ENCODE measurements at places on chromosomes 6 and 20. TPM values are rescaled to one million over a fixed set of nuclear protein-coding genes. Genes with fewer than 3 reads are reported as not detected.

DNA sequence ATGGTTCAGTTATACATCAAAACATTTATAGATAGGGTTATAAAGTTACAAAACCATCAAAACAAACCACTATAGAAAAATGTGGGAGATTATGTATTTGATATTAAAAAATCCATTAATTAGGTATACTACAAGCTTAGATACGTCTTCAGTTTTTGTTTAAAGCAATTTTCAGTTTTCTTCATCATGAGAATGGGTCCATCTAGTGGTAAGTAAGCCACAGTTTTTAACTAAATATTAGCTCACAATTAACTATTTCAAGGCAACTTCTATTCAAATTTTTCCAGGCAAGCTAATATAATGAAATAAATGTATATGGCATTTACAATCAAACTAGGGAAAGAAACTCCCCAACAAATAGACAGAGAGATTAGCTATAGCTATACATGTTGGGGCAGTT lies 44.4 kb downstream of the RNGTT start:
- DNase-seq = no peak

GRCh38 chr6:95576218-95576997 lies 927 bp upstream of the MANEA start:
- no peak for DNase-seq

DNA sequence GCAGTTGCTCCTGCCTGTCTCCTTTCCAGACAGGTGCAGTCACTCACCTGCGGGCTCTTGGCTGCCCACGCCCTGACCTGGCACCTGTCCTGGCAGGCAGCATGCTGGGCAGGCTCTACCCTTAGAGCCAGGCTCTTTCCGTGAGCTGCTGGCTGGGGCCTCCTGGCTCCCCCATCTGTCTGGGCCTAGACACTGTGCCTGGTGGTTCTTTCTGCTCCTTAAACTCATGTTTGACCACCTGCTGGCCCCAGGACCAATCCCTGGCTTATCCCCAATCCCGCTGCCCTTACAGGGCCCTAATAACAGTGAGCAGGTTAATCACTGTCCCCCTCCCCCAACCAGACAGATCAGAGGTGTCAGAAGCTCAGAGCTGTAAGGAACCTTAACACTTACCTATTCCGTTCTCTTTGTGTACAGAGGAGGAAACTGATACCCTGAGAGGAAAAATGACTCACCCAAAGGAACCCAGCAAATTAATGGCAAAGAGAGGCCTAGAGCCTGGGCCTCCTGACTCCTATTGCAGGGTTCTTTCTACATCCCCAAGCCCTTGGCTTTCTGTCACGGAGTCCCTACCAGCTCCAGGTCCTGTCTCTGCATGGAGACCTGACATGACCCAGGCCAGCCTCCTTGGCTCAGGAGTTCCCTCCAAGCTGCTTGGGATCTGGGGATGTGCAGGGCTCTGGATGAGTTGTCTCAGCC lies 54.7 kb downstream of the RAB44 start:
- DNase-seq = no peak

GRCh38 chr6:166949528-166950442 lies 6.6 kb downstream of the RNASET2 start:
- DNase-seq = no peak

- no peak for DNase-seq
Measured at GRCh38 chr6:11968241-11968806, 43.8 kb upstream of the HIVEP1 start.

DNA sequence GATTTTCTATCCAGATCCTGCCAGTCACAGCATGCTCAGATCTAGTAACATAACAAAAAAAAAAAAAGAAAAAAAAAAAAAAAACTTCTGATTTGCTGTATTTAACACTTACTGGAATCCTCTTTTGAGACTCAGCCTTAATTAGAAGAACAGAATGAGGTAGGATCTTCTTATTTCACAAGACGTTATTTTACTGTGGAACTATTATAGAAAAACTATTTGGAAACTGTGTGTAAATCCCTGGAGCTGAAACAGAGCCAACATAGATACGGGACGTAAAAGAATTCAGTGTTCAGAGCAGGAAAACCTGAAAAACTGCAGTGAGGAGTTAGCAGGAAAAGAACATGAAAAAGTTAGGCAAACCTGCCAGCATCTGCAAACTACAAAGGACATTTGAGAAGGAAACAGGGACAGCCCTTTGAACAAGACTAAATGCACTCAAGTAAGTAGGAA lies 3.4 kb upstream of the ZNF217 start:
- DNase-seq = no peak

DNA sequence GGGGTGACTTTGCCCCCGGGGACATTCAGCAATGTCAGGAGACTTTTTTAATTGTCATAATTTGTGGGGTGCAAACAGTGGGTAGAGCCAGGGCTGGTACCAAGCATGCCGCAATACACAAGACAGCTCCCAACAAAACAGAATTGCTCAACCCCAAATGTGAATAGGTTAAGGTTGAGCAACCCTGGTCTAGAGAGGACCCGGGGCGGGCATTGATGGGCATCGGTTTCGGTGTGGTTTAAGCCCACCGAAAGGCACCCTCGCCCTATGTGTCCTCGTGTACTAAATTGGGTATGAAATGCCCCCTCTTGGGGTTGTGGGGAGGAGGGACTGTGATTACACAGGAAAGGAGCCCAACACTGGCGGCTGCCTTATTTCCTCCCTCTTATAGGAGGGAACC lies 36.0 kb downstream of the KIAA1755 start:
- no peak for DNase-seq

- DNase-seq = no peak
Measured at GRCh38 chr6:10434235-10434634, 19.4 kb upstream of the TFAP2A start.

GRCh38 chr6:24147511-24148153 lies 21.6 kb downstream of the NRSN1 start:
- DNase-seq = no peak

DNA sequence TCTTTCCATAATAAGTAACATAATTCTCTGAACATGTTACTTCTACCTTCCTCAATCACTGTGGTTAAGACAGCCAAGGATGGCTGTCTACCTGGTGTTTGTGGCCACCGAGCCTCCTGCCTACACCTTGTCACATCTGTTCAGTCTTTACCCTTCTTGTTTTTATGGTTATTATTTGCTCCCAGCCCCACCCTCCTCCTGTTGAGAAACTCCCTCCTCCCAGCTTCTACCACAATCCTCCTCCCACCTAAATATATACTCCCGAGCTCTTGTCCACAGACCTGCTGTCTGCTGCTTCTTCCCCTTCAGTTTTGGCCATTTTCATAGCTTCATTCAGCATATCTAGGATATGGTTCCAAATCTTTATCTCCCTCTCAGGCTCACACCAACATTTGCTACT lies 35.7 kb upstream of the GABRR1 start:
- DNase-seq = no peak

DNA sequence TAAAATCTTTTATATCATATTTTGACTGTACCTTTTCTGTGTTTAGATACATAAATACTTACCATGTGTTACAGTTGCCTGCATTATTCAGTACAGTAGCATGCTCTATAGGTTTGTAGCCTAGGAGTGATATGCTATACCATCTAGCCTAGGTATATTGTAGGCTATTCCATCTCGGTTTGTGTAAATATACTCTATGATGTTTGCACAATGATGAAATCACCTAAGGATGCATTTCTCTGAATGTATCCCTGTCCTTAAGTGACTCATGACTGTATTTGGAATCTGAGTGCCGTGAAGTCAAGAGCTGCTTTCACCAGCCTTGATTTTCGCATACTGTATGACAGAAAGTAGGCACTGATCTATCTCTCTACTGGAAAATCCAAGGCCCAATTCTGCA lies 129.9 kb downstream of the UTRN start:
- DNase-seq = no peak

DNA sequence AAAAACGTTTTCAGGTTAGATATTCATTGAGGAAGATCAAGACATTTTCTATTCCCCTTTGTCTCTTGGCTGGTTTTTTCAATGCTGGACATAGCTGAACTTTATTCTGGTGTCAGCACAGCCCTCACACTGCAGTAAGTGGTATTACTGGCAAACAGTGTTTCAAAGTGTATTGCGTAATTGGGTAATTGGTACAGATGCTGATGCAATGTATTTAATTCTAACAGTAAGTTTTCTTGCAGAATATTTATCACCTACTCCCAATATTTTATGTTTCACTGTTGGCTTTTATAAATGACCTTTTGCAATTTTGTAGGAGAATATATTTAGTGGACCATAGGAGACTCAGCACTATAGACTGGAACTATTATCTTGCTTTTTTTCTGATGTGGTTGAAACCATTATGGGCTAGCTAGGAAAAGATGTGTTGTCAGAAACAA lies 287.6 kb upstream of the SOX4 start:
- DNase-seq = no peak

DNA sequence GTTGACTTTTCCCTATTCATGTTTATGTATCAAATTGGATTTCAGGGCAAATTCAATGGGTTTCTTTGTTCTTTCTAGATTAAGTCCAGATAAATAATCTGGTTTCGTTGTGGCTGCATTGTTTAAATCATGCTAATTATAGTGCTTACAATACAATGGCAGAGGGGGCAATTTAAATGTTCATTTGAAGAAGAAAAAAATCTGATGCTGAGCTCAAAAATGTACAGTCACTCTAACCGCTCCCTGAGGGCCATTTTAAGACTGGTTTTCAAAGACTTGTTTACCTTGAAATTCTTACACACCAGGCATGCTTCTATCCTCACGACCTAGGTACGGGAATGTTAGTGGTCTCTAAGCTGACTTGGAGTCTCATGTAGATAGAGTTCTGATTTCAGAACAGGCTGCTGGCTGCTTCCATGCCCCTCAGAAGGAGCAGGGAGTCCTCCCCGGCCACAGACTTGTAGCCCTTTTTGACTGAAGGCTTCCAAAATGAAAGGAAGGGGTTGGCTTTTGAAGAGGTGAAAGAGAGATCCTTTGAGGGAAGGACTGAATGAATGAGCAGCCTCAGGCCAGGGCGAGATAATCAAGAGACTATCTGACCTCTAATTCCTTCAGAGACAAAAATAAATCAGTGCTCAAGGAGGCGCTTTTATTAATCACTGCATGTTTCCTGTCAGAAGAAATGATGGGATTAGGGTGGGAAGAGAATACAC lies 86.1 kb upstream of the ZNF217 start:
- no peak for DNase-seq

DNA sequence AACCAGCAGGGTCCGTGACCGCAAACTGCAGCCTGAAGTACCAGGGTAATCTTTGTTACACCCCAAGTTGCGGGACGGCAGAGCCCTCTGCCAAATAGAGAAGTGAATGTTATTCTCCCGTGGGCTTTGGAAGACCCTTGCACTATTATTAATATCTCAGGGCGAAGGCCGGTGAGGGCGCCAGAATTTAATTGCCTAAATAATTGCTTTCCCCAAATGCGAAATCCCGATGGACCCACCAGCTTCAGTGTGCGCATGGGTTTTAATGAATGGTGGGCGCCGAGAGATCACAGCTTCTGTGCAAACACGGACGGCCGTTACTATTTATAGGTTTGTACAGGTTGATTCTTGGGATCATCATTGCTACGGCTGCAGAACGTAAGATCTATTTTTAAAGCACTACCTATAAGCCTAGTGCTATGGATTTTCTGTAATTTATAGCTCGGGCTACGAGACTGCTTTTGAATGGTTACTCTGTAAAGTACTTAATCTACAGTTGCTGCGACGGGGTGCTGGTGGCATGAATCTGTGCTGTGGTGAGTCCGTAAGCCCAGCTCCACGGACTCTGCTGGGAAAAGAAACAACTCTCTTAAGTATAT lies 15.2 kb upstream of the PHACTR3 start:
- no peak for DNase-seq

GRCh38 chr6:9085054-9085708 lies 649.8 kb upstream of the SLC35B3 start:
- no peak for DNase-seq

DNA sequence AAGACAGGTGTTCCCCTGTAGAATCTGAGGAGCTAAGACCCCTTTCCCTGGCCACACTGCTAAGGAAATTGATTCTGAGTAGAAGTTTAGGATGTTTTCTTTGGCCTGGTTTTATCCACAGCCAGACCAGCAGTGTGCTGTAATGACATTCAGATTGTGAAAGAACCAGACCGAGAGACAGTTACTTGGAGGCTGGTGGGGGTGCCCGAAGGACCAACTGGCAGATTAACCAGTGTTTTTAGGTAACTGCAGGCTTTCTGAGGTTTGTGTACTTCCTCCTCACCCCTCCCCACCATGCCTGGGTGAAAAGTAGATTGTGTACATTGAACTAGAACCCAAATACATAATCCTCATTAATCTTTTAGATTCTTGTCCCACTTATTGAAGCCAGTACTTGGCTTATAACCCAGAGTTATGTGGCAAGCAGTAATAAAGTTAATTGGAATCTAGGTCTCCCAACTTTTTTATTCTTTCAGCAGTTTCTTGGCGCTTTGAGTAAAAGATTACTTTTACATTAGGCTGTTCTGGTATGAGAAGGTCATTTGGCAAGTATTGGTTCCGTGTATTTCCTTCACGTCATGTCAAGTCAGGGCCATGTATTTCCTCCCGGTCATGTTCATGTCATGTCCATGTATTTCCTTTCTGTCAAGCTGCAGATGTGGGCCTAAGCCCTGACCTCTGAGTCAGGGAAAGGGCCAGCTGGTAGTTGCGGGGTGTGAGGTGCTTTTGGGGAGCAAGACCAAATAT lies 93.7 kb downstream of the TCP11 start:
- DNase-seq = no peak

The PRL gene
- not detected for total RNA-seq

The PSORS1C2 gene
- not detected for total RNA-seq

The TSHZ2 gene
- total RNA-seq = 91.0 TPM

The C6orf132 gene
- total RNA-seq = 0.20 TPM

The SMLR1 gene
- not detected for total RNA-seq

The WFDC5 gene
- total RNA-seq = not detected

The HRH3 gene
- total RNA-seq = not detected

The SALL4 gene
- 0.36 TPM for total RNA-seq

The TPX2 gene
- total RNA-seq = 215 TPM

The SNAP91 gene
- not detected for total RNA-seq
